ENCODE measurements at places on chromosomes 11 and 22.

DNA sequence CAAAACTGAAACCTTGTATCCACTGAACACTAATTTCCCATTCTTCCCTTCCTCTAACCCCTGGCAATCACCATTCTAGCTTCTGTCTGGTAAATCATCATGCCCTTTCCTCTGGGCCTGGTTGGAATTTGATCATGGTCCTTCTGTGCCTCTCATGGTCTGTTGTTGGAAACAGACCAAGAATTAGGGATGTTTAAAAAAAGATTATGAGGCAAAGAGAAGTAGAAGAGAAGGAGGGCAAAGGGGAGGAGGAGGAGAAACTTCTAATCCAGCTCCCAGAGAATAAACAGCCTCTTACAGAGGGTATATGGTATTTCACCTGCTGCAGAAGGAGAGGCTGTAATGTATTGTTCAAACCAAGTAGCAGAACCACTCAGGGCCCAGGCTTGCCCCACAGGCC lies 10.6 kb downstream of the BCO2 start:
- DNase-seq: no peak

DNA sequence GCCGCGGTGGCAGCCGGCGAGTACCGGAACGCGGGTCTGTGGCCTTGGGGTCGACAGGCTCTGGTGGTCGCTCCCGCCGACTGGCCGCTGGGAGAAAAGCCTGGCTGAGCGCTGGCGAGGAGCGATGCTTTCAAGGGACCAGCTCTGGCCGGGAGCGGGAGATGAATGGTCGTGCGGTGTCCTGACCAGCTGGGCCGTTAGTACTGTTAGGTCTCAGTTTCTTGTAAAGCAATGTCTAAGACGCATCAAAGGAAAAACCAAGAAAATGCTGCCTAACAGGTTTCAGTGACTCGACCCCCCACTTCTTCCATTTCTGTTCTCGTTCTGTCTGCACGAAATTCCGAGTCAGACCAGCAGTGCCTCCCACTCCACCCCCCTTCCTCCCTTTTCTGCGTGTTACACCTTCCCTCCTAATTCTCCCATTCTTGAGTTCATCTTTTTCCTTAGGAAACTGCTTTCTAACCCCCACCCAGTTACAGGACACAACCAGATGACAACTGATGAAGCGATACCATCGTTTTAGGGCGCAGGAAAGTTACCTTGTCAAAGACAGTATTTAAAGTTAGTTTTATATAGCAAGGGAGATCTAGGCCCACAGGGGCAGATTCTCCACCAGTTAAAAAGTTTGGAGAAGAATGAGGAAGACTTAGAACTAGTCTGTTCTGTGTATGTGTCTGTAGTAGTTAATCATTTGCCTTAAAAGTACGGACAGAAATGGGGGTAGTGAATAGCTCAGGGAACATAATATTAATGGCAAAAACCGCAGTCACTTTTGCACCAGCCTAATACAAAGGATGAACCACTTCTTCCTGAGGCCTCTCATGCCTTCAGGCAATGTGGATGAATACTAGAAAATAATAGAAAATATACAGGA lies 1.0 kb downstream of the CUL5 start:
- peak; percentile 35 for DNase-seq

DNA sequence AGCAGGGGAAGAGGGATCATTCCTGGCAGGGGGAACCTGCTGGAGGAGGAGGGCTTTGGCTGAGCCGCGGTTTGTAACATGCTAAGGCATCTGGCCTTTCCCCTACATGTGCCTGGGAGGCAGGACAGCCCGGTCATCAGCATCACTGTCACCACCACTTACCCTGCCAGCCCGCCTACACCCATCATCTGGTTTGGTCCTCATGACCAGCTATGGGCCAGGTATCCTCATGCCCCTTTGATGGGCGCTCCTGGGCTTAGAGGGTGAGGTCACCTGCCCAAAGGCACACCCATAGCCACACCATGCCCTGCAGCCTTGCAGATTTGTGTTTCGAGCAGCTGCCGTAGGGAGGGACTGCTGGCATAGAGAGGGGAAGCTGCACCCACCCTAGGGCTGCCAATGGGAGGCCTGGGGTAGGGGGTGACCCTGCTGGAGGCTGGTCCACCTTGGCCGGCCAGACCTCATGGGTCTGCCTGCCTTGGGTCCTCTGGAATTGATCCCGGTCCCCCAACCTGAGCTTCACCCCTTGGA lies 2.6 kb downstream of the MRGPRF start:
- no peak for DNase-seq

- DNase-seq: no peak
These were observed 168.2 kb downstream of the NCAM1 start for GRCh38 chr11:113129261-113129992.

DNA sequence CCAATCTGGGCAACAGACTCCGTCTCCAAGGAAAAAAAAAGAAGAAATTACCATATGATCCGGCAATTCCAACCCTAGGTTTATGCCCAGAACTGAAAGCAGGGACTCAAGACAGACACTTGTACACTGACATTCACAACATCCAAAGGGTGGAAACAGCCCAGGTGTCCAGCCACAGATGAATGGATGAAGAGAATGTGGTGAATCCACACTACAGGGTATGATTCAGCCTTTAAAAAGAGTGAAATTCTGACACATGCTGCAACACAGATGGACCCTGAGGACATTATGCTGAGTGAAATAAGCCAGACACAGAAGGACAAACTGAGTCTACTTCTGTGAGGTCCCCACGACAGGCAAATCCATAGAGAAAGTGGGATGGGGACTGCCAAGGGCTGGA lies 43.9 kb downstream of the SGSM3 start:
- no peak for DNase-seq

- DNase-seq: no peak
These were observed 87.2 kb downstream of the WNT7B start for GRCh38 chr22:45889539-45890350.

DNA sequence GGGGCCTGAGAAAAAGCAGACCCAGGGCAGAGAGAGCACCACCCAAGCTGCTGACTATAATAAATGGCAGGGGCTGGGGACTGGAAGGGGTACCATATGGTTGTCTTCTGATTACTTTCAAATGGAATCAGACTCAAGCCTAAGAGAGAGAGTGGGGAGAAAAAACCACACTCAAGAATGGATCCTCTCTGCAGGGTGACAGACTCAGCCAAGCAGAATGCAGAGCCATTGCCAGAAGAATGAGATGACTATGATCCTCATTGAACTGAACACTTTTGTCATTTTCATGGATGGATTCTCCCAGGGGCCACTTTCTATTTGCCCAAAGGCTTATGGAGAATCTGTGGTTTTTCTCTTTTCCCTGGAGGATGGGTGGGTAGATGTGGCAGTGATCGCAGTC lies 8.7 kb downstream of the UBASH3B start:
- DNase-seq: no peak

- DNase-seq: no peak
These were observed 226.3 kb downstream of the DDX10 start for GRCh38 chr11:108891143-108891542.

DNA sequence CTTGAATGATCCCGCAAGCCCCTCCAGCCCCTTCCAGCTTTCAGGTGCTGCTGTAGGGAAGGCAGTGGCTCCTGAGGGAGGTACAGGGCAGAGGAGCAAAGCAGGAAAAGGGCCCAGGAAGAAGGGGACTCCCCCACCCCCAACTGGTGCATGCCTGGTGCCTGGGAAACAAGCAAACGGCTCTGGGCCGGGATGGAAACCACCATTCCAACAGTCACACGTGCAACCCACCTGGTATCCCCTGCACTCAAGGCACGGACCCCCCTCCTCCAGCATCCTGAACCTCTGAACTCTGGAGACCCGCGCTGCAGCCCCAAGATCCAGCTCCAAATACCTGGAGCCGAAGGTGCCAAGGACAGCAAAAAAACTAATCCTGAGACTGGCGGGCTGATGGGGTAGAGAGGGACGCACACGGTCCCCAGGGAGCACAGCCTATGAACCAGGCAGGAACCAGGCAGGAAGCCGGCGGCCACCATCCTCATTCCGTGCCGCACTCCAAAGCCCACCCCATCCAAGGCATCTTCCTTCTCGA lies 537 bp downstream of the SCN4B start:
- no peak for DNase-seq

DNA sequence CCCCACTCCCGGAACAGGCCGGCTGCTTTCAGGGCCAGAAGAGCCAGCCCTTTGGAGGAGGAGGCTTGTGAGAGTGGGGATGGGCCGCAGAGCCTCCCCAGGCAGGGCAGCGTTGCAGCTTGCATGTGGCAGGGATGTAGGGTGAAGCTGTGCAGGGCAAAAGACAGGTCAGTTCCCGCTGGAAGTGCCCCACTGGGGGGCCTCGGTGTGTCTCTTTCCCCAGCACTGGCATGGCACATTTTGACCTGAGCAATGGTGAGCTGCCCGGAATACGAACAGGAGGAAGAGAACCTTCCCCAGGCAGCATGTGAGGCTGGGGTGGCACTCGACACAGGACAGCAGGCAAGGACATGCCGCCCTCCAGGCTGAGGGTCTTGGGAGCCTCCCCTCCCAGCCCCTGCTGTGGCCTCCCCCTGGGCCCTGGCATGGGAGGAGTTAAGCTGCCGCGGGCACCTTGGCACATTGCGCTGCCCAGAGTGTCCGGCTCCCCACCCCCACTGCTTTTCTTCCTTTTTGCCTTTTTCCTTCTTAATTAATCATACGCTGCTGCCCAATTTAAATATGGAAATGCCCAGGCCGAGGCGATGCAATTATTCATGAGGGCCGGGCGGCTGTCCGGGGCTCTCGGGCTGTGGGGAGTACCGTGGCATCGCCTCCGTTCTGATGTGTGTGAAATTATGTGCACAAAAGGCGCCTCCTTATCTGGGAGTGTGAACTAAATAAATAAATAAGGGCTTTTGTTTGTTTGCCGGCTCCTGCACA lies 76.0 kb upstream of the WNT7B start:
- DNase-seq: no peak

- no peak for DNase-seq
These were observed 4.2 kb upstream of the SERPINH1 start for GRCh38 chr11:75557666-75558494.

DNA sequence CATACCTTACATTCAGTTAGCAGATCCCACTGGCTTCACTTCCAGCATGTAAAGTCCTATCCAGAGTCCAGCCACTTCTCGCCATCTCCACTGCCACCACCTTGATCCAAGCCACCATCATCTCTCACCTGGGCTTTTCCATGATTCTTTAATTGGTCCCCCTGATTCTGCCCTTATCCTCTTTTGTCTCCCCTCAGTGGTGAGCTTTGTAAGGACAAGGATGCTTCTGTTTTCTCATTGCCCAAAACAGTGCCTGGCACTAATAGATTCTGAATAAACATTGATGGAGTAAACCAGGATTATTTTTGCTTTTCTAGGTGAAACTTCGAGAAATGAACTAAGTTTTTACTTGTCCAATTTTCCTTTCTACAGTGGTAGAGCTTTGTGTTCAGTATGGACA lies 4.4 kb downstream of the POLA2 start:
- DNase-seq: no peak

Data from left kidney (tissue), 8 donors.